ENCODE measurements at places on chromosomes 12 and 14. TPM values are rescaled to one million over a fixed set of nuclear protein-coding genes. Genes with fewer than 3 reads are reported as not detected.

Gene ACOT6
- total RNA-seq, result not detected

Gene TAMALIN
- 0.35 TPM for total RNA-seq

Gene AQP6
- total RNA-seq, result not detected

Gene GUCY2C
- not detected for total RNA-seq

Gene OR6C2
- total RNA-seq, result not detected

Gene B4GALNT3
- 3.3 TPM for total RNA-seq

Gene SCYL2
- 35.7 TPM for total RNA-seq

Gene HSPB8
- total RNA-seq, result 49.4 TPM

Gene RNF31
- total RNA-seq, result 44.3 TPM

Gene CLEC1A
- 0.50 TPM for total RNA-seq

Gene LGR5
- total RNA-seq, result 1.2 TPM

Gene HOXC5
- not detected for total RNA-seq

Gene NPAS3
- total RNA-seq, result 4.2 TPM

Gene AMIGO2
- 44.3 TPM for total RNA-seq

Gene LUM
- 703 TPM for total RNA-seq

Gene OAS2
- total RNA-seq, result 40.3 TPM

Gene NOS1
- total RNA-seq, result not detected

Gene CD163
- not detected for total RNA-seq

Gene PAX9
- 5.2 TPM for total RNA-seq

Gene STYX
- total RNA-seq, result 10.5 TPM

Gene TBC1D30
- 0.66 TPM for total RNA-seq

Gene METTL17
- 60.2 TPM for total RNA-seq

Gene EML5
- 0.58 TPM for total RNA-seq

Gene LRP1-AS
- total RNA-seq, result not detected

Gene A2ML1
- total RNA-seq, result not detected

Gene SDS
- total RNA-seq, result not detected

Gene CD27
- total RNA-seq, result not detected

Gene KLRC1
- not detected for total RNA-seq

Gene IL22
- total RNA-seq, result not detected

Gene WNT1
- not detected for total RNA-seq

Gene ZBTB39
- total RNA-seq, result 3.4 TPM

Gene COCH
- total RNA-seq, result not detected

Gene HHIPL1
- 0.14 TPM for total RNA-seq

Gene SCARB1
- total RNA-seq, result 26.8 TPM

Gene KRT82
- total RNA-seq, result not detected

Gene DDN
- total RNA-seq, result 0.14 TPM

Gene PPM1A
- total RNA-seq, result 24.9 TPM

Gene SCN8A
- 0.27 TPM for total RNA-seq

Gene KCNJ8
- 1.0 TPM for total RNA-seq

Gene ARHGEF40
- 11.2 TPM for total RNA-seq

Gene SUPT16H
- 88.6 TPM for total RNA-seq

Gene CRIP1
- total RNA-seq, result not detected

Gene ARG2
- 29.2 TPM for total RNA-seq

Gene AJUBA
- 25.9 TPM for total RNA-seq

Gene EPYC
- 5.6 TPM for total RNA-seq

Data from H4 (cell line).